ENCODE measurements at places on chromosomes 12 and 14.

- no peak for DNase-seq
Measured at GRCh38 chr12:54020591-54021405, 7.4 kb upstream of the HOXC6 start.

DNA sequence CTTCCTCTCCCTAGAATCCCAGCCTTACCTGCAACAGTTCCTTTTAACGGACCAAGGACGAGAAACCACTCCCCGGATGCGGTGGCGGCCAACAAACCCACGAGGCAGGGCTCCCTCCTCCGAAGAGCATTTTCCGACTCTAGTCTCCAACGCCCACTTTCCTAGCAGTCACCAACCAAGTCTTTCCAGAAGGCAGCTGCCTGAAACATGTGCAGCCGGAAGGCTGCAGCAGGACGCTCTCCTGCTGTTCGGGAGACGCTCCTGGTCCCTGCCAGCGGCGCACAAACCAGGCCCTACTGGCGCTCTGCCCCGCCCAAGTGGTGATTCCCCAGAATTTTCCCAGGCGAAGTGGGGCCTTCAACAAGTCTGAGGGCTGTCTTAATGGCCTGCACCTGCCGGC lies 21.1 kb upstream of the ADAM20 start:
- no peak for DNase-seq

GRCh38 chr12:127781336-127781735 lies 485.6 kb upstream of the TMEM132C start:
- no peak for DNase-seq

GRCh38 chr14:51619561-51619960 lies 32.1 kb upstream of the FRMD6 start:
- no peak for DNase-seq

- no peak for DNase-seq
Measured at GRCh38 chr12:93363841-93364297, 13.9 kb upstream of the NUDT4 start.

DNA sequence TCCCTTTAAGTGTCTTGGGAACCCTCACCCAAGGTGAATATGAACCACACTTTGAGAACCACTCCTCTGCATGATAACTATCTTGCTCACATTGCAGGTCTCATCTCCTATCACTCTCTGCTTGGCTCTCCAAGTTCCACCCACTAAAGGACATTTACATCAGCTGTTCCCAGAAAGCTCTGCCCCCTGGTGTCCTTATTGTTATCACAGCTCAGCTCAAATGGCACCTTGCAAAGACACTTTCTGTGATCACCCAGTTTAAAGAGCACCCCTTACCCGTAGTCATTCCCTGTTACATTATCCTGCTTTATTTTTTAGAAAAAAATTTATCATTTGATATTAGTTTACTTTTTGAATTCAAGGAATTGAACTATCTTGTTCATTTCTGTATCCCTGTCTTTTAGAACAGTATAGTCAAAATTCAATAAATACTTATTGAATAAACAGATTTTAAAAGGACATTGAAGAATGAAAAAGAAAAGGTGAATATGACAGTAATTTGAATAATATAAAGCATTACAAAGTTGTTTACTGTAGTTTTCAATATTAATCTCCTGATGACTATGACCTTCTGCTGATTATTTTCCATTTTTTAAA lies 20.5 kb upstream of the GUCY2C start:
- peak; percentile 45 for DNase-seq

- DNase-seq, result no peak
Measured at GRCh38 chr12:117069101-117069797, 30.0 kb downstream of the TESC start.

DNA sequence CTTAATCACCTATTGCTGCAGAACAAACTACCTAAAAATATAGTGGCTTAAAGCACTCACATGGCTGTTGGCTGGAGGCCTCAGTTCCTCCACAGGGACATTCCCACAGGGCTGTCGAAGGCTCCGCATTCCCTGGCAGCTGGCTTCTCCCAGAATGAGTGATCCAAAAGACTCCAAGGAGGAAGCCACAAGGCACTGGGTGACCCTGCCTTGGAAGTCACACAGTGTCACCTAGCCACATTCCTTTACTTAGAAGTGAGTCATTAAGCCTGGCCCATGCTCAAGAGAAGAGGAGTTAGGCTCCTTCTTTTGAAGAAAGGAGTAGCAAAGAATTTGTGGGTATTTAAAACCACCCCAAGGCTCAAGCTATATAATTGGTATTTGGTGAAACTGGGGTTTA lies 63.9 kb upstream of the MAP1LC3B2 start:
- no peak for DNase-seq

DNA sequence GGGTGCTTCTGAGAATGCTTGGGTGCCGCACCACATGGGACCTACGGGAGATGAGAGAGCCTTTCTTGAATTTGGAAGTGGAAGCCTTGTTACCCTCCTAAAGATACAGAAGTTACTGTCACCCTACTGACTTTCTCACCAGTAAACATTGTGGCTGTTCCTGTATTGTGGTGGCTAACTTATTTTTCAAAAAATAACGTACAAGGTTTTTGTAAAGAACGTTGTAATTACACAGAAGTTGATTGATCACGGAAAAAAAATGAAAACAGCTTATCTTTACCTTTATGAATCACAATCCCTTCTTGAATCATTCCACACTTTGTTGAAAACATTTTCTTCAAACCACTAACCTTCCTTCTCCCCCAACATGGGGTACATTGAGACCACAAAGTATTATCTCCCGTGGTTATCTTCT lies 22.0 kb upstream of the PPFIBP1 start:
- DNase-seq, result no peak

- peak; percentile 26 for DNase-seq
Measured at GRCh38 chr14:60721326-60722106, 2.6 kb downstream of the SIX4 start.

DNA sequence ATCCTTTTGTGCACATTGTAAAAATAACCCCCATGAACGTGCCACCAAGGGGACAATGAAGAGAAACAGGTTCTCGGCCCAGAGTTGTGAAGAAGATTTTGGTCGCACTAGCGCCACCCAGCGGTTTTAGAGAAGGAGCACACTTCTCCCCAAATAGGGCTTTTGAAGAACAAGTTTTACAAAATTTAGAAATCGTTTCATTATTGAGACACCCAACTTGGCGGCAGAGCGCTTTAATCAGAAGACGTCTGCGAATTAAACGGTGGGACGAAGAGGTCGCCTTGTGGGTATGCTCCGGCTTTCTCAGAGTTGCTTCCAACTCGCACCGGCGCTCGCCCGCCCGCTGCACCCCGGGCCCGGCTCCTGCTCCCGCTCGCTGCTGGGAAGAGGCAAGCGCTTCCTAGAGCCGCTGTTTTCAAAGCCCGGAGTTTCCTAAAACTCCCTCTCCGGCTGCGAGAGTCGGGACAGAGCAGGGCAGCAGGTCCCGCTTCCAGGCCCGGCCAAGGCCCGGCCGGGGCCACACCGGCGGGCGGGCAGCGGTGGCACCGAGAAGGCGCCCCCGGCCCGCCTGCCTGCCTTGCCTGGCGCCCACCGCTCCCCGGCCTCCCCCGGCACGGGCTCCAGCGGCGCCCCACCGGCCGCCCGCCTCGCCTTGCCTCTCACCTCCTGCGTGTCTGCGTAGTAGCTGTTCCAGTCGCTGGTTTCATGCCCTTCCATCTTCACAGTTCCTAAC lies 645 bp downstream of the FOXA1 start:
- DNase-seq, result peak; percentile 47

Data from SK-N-DZ (cell line).